Stimulated activated CD8-positive, alpha-beta memory T cell treated with anti-CD3 and anti-CD28 coated beads, Interleukin-4, amount 100 ng/mL, for 1 hour (primary cell): ENCODE measurements at places on chromosomes 1 and 21.

DNA sequence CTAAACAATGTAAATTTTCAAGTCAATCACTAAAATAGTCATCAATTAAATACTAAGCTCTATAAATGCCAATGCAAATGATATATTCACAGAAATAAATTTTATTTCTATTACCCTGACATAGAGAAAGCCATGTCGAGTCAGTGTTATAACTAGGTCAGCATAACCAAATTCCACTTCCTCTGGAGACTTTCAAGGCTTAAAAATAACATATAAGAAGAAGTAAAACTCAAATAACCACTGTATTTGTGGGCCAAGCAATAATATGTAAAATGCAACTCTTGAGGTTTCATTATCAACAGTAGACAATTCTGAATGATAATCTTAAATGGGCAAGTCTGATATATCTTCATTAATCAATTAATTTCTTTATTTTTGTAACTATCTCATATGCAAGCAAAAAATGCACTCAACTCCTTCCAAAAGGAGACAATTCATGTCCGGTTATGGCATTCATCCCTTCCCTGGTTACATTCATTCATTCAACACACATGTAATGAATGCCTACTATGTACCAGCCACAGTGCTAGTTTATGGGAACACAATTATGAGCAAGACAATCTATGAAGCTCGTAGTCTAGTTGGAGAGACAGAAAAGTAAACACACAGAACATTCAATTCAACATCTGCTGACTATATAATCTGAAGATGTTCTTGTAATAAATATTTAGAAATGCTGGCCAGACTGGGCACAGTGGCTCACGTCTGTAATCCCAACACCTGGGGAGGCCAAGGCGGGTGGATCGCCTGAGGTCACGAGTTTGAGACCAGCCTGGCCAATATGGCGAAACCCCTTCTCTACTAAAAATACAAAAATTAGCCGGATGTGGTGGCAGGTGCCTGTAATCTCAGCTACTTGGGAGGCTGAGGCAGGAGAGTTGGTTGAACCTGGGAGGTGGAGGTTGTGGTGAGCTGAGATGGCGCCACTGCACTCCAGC is 37.1 kb upstream of the CAP1 start:
- DNase-seq: no peak

GRCh38 chr1:230401101-230401500 is 25.0 kb downstream of the PGBD5 start:
- no peak for DNase-seq

GRCh38 chr1:223794136-223794880 is 51.4 kb downstream of the TP53BP2 start:
- DNase-seq: no peak

GRCh38 chr1:200869753-200870391 is 2.9 kb upstream of the GPR25 start:
- no peak for DNase-seq

DNA sequence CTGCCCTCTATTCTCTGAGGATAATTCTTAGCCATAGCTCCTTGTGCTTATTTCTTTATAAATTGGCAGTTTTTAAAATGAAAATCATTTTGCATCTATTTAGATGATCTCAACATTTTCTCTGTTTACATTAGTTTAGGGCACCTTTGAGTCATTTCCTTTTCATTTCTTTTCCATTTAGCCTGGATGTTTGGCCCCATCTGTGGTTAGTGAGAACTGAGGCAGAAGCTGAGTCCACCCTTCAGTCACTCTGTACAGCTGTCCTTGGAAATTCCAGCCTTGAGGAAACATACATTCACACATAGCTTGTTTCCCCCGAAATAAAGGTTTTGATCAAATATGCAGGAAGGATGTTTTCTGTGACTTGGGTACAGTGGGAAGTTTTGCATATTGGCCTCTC is 123.7 kb downstream of the NTNG1 start:
- no peak for DNase-seq

- DNase-seq: no peak
Measured at GRCh38 chr1:244155661-244156060, 104.6 kb downstream of the ZBTB18 start.

DNA sequence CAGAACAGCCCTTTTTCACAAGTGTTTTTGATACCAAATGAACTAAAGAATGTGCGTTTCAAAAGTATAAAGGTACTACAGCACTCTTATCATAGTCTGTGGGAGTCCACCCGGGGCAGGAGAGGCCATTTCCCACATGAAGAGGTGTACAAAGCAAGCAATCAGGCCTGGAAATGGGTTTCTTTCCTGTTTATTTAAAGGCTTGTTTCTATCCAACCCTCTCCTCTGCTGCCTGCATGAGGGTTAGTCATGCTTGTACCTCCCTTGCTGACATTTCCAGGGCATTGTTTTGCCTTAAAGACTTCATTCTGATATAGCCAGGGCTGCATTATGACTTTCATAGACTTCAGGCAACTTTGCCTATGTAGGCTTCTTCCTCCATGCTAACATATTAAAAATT is 11.6 kb downstream of the SELP start:
- DNase-seq: no peak

DNA sequence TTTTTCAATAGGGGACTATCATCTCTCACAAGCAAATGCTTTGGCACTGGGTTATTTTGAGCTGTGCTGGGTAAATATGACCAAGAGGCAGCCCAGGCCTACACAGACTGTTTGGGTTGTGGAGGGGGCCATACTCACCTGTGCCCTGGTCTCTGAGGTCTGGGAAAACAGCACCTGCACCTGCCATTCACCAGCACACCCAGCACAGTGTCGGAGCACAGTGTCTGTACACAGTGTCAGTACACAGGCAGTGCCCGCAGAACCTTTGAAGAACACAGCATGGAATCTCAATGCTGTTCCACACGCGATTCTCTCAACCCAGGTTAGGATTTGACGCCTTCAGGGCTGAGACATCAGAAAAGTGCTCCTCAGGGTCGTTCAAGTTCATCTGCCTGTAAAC is 35.0 kb upstream of the FAM89A start:
- DNase-seq: no peak

DNA sequence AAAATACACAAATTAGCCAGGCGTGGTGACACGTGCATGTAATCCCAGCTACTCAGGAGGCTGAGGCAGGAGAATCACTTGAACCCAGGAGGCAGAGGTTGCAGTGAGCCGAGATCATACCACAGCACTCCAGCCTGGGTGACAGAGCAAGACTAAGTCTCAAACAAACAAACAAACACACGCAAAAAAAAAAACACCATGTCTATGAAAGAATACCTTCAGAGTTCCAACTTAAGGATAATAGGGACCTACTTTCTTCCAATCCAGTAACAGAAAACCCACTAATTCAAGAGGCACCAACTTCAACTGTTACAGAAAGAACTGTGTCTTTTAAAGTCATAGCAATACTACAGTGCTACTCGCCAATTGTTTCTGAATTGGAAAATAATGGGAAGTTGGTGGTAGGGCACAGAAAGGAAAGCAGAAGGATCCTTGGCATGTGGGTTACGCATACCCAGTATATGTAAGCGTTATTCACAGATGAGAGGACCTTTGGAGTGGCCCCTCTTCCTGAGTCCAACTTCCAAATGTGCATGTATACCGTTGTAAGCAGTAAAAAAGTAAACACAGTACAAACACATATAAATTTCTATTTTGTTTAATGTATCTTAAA is 87.0 kb downstream of the ACBD6 start:
- no peak for DNase-seq

GRCh38 chr1:31651766-31652165 is 7.1 kb upstream of the PEF1 start:
- no peak for DNase-seq

DNA sequence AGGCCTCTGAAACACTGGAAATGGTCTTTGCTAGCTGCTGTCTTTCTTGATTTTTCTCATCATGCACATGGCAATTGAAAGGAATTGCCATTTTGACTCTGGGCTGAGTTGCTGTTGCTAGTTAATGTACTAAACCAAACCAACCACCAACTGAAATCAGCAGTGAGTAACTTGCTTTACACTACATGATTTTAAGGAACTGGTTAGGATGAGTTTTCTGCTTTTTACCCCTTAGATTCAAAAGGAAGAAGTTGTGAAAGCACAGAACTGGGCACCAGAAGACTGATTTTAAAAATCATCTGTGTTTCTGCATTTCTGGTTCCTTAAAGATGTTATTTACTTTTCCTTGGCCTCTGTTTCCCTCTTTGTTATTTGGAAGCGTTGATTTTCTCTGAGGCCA is 361.9 kb downstream of the HLX start:
- no peak for DNase-seq

- no peak for DNase-seq
Measured at GRCh38 chr1:200367841-200368534, 41.8 kb downstream of the ZNF281 start.

DNA sequence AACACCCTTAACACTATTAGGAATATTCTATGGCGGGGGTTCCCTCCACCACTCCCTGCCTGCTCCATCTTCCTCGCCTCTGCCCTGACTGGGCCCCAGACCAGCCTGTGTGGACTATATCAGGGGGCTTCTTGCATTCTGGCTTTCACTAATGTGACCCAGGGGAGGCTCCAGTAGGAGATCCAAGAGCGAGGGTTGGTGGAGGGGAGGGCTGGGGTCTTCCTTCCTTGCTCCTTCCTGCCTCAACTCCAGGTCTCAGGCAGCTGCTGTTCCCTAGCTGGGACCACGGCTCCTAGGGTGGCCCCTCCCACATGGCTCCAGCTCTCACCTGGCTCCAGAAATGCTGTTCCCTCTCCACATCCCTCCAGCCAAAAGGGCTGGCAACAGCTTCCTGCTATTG is 257.4 kb downstream of the MATN1 start:
- DNase-seq: no peak
